CD4-positive, alpha-beta T cell (primary cell): ENCODE measurements at places on chromosomes 2 and 18. TPM values are rescaled to one million over a fixed set of nuclear protein-coding genes. Genes with fewer than 3 reads are reported as not detected.

DNA sequence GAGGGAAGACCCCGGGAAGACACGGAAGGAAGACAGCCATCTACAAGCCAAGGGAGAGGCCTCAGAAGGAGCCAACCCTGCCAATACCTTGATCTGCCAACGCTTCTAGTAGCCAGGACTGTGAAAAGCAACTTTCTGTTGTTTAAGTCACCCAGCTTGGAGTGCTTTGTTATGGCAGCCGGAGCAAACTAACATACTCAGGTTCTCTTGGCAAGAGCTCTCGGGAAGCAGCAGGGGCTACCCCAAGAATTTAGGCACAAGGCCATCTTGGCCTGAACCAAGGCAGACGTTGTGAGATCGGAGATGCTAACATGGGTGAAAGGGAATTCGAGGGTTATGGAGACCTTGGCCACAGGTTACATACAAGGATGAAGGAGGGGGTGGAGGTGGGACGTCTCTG is 78.6 kb upstream of the KLHL29 start:
- DNase-seq: no peak

DNA sequence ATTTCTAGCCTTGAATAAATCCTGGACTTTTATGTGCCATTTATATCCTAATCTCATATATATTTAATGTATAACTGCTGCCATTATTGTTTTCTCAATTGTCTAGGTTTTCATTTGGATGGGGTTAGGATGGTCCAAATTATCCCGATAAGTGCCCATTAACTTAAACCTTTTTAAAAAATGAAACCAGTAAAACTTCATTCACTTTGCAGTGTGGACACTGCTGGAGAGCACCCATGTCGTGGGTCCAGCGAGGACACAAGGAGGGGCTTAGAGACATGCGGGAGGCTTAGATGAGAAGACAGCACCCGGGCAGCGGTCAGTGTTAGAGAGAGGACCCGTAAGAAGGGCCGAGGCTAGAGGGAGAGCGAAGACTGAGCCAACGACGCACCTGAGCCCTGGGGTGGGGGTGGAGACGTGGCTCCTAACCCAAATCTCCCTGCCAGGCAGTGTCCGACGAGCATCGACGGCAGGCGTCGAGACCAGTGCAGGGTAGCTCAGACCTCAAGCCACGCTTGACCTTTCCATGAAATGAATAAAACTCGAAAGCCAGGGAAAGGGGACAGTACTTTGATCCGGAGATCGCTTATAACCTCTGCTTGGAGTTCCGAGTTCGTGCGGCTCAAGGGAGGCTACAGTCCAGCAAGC is 9.0 kb upstream of the EN1 start:
- DNase-seq: no peak

GRCh38 chr2:160484859-160485520 is 8.6 kb downstream of the RBMS1 start:
- DNase-seq: peak; percentile 52

- no peak for DNase-seq
These were observed 110.4 kb downstream of the CYP26B1 start for GRCh38 chr2:72037261-72037666.

Gene MC5R
- not detected for total RNA-seq

Gene GALNT5
- not detected for total RNA-seq
